ENCODE measurements at places on chromosomes 11 and 22.

GRCh38 chr11:43567396-43567975 is 113.1 kb upstream of the HSD17B12 start:
- DNase-seq, result peak; percentile 28

DNA sequence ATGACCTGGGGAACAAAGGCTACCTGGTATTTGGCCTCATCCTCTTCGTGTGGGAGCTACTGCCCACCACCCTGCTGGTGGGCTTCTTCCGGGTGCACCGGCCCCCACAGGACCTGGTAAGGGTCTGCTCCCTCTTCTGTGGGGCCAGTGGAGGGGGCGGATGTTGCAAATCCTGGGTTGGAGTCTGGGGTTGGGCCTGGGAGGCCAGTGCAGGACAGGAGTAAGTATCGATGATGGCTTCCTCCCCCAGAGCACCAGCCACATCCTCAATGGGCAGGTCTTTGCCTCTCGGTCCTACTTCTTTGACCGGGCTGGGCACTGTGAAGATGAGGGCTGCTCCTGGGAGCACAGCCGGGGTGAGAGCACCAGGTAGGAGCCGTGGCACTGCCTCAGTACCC is 2.7 kb downstream of the GPR137 start:
- DNase-seq, result no peak

GRCh38 chr11:43467958-43468357 is 109.2 kb downstream of the TTC17 start:
- DNase-seq, result no peak

DNA sequence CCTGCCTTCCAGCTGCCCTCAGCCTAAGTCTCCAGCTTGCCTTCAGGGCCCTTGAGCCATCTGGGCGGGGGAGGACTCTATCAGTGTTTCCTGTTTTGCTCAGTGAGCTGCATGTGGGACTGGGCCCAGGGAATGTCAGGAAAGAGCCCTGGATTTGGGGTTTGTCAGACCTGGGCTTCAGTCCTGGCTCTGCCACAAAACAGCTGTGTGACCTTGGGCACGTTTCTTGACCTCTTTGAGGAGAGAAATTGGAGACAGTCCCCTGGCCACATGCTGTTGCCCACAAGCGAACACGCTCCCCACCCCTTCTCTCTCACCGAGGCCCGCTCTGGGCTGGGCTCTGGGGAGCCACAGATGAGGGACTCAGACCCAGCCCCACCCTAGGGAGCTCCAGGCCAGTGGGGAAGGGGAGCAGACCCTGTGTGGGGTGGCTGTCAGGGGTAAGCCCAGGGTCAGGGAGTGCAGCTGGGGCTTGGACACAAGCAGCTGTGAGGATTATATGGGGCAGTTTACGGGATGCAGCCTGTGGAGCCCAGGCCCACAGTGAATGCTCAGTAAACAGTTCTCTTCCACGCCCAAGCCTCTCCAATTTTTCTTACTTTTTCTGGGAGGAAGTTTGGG is 12.3 kb downstream of the MYO7A start:
- no peak for DNase-seq

- no peak for DNase-seq
Observed at GRCh38 chr22:39384750-39385480, 14.7 kb upstream of the TAB1 start.

- no peak for DNase-seq
Observed at GRCh38 chr11:120381401-120381800, 45.2 kb downstream of the ARHGEF12 start.

DNA sequence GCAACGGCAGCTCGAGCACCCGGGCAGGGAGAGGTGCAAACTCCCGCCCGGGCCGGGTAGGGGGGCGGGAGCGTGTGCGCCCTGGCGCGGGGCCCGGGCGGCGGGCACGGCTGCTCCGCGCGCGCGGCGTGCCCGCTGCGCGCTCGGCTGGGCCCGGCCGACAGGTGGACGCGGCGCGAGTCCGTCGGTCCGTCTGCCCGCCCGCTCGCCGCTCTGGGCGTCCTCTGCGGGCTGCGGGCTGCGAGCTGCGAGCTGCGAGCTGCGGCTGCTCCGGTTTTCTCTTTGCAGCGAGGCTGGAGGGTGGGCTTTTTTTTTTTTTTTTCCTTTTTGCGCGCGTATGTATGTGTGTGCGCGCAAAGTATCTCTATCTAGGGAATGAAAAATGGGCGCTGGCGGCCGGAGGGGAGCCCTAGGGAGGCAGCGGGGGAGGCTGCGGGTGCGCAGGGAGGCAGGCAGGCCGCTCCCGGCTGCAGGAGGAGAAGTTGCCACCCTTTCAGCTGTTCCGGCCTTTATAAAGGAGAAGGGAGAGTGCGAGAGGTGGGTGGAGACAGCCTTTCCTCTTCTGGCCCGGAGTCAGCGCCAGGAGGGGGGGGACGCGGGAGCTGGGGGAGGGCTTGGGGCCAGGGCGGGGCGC is at the start of gene PDGFB:
Gene PDGFB (minus strand): TSS at position 487 of the 634 bp plus-strand sequence. CDS start 1,019 bp downstream, outside the sequence.
- no peak for DNase-seq

DNA sequence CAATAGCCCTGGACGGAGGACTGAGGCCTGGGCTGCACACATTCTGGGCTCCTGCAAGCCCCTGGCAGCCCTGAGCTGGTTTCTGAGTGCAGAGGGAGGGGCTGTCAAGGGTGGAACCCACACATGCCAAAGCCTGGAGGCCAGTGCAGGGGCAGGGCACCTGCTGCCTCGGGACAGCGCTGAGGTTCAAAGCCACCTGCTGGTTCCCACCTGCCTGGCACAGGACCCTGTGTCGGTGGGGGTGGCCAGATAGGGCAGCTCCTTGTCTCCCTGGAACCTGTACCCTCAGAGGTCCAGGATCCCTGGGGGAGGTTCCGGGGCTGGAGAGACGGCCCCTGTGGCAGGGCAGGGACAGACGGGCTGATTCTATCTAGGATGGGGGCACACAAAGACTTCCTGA is 40.8 kb downstream of the RTN4R start:
- no peak for DNase-seq

DNA sequence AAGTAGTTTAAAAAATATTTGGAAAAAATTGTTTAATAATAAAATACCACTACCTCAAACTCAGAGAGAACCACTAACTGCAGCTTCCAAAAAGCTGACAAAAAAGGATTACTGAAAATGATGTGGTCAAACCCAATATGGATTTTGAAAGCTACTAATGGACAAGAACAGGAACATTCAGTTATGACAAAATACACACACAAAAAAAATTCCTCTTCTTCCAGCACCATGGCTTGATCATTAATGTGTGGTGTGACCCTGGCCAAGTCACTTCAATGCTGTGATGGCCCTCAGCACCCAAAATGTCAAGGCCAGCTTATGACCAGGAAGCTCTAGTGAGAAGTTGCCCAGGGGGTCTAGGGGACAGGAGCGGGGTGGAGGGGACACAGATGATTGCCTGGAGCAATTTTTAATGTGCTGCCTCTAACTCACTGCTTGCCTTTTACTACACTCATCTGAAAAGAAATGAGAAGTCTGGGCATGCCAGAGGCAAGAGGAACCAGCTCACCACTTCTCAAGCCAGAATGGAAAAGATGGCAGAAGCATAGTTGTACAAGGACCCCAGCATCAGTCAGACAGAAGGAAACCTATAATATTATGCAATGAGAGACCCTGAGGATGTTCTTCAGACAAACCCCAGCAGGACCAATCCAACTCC is 2.2 kb downstream of the SMCO4 start:
- DNase-seq, result no peak

GRCh38 chr11:126210871-126211235 is 597 bp downstream of the RPUSD4 start:
- no peak for DNase-seq

DNA sequence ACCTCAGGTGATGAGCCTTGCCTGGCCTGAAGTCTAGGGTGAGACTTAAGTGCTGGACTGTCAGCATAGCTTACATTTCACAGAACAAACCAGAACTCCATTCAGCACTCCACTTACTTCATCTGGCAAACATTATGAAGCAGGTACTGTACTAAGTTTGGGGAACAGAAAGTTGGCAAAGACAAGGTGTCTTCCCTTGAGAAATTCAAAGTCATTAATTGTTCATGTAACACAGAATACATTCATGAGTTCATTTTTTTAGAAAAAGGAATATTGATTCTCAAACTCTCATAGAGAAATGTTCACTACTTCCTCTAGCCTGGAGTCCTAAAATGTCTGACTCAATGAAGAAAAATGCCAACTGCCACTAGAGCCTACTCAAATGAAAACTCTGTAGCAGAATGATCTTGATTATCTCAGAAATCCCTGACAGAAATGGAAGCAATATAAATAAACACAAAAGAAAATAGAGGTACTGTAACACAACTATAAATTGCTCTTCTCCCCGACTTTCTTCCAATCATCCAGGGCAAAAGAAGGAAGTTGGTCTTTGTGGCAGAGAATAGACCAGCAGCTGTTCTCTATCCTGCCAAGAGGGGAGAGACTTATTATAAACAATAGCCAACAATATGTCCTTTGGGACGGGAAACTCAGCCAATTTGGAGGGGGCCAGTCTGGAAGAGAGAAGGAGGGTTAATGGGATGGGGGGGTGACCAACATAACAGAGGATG is 129.2 kb upstream of the MTMR2 start:
- DNase-seq, result no peak

DNA sequence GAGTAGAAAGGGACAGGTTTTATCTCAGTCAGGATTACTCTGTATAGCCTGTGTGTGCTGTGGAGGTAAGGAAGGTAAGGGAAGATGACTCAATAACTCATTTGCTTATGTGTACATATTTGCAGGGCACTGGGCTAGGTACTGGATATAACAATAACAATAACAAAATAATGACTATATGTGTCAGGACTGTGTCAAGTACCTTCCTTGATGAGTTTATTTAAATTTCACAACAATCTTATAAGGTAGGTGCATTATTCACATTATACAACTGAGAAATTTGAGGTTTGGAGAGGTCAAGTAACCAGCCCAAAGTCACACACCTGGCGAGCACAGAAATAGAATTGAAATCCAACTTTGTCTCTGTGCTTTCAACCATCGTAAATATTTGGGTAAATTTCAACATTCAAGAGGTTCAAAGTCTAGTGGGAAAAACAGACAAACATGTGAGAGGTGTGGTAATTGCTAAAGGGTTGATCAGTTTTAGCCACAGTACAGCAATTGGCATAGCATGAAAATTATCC is 131.8 kb downstream of the APIP start:
- DNase-seq, result no peak

DNA sequence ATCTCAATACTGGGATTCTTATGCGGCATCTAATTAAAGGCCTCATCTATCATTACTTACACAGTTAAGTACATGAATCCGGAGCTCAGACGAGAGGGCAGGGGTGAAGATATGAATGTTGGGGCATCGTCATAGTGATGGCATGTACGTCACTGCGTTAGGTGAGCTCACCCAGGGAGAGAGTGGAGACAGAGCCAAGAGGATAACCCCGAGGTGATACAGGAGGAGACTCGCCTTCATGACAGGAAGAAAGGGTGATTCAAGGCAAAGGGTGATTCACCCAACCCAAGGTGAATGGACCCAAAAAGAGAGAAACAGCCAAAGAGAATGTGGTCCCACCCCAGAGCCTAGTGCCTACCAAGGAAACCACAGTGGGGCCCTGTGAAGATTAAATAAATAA is 132.9 kb upstream of the BLID start:
- DNase-seq, result no peak

GRCh38 chr11:10414659-10415058 is 40.4 kb upstream of the AMPD3 start:
- DNase-seq, result peak; percentile 52

GRCh38 chr11:84289381-84289906 is 1003.3 kb upstream of the CCDC90B start:
- no peak for DNase-seq

DNA sequence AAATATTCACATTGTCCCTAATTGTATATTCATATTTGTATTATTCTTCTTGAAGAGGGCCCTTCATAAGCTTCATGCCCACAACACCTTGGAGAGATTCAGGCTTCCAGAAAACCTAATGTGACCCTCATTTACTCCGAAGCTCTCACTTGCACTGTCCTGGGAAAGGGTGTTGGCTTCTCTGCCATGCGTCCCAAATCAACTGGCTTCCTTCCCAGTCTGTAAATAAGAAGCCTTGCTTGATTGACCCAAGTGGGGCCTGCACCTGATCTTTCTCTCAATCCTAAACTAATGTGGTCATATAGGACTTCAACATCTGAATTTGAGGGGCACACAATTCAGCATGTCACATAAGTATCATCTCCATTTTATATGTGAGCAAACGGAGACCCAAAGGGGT is 40.5 kb upstream of the ZBTB16 start:
- no peak for DNase-seq

DNA sequence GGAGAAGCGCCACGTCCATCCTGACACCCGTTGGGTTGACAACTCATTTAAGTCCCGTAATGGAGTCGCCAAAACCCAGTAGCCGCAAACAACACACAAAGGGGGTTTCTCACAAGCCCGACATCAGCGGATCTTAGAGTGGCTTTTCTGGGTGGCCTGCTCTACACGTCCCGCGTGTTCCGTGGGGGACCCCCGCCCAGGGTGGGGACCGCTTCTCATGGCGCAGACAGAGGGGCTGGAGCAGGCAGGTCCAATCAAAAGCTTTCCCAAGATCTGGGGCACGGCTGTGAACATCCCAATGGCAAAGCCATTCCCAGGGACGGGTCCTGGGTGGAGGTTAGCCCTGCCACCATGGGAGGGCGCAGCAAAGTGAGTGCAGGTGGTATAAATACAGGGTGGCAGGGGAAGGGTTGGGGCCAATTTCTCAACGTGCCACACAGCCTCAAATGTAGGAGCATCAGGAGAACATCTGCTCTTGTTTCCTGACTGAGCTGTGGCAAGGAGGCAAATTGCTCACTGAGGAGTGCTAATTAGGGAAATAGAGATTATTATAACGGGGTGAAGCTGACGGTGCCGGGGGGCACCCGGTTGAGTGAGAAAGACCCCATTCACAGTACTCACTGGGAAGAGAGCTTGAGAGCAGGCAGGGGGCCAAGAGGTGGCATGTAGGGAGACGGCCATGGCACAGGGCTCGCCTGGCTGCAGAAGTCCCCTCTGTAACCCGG is 1447.2 kb downstream of the TBC1D22A start:
- no peak for DNase-seq

- DNase-seq, result peak; percentile 5
Observed at GRCh38 chr11:84384731-84385130, 1098.6 kb upstream of the CCDC90B start.

- no peak for DNase-seq
Observed at GRCh38 chr11:115385226-115385625, 119.0 kb downstream of the CADM1 start.

DNA sequence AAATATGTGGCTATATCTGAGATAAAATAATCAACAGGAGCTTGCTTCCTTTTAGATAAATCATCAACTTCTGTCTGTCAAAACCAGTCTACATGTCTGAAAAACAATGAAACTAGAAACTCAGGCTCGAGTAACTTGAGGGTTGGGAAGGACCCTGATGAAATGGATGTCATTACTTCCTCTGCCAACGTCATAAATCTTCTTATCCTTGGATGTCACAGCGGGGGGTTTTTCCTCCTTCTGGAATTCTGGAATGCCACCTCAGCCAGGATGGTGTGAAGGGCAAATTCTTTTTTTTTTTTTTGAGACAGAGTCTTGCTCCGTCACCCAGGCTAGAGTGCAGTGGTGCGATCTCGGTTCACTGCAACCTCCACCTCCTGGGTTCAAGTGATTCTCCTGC is 13.4 kb downstream of the LGR4 start:
- DNase-seq, result no peak
